ENCODE measurements at places on chromosomes 1 and 21.

DNA sequence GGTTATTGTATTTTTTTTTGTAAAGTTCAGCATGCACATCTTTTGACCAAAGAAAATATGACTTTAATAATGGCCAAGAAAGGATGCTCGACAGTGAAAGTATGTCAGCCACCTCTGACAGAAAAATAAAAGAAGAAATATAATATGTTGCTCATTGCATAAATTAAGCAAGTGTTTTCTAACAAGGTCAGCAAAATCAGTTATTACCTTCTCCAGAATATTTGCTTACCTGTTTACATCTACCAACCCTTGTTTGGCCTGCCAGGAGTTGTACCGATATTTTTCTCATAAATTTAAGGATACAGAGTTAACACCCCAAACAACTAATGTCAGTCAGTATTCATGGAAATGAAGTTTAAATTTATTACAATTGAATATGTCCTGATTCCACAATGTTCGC is 685.4 kb downstream of the PLA2G4A start:
- DNase-seq: no peak

GRCh38 chr1:8651236-8651890 is 166.1 kb downstream of the RERE start:
- DNase-seq: no peak

- DNase-seq: no peak
Observed at GRCh38 chr1:92201973-92202372, 15.7 kb upstream of the C1orf146 start.

DNA sequence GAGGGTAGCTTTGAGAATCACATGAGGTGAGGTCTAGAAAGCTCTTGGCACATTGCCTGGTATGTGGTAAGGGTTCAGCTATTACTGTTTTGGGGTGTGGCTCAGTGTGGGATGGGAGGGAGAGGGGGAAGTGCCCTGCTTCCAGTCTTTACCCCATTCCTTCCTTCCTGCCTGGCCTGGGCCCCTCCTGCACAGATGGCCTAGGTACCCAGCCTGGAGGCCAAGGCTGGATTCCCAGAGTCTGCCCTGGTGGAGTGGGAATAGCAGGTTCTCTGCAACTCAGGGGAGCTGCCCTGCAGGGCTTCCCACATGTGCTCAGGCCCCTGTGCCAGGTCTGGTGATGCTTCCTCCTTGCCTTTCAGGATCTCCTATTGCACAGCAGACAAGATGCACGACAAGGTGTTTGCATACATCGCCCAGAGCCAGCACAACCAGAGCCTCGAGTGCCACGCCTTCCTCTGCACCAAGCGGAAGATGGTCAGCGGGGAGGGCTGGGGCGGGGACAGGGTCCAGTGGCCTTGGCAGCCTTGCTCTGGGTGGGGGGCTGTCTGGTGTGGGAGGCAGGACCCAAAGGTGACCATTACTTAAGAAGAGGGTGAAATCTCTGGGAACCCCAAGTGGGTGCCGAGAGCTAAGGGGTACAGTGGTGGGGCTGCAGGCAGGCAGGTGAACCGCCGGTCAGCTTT is 13.5 kb downstream of the LDLRAP1 start:
- no peak for DNase-seq

GRCh38 chr1:90707363-90707710 is 9.8 kb downstream of the BARHL2 start:
- DNase-seq: no peak

DNA sequence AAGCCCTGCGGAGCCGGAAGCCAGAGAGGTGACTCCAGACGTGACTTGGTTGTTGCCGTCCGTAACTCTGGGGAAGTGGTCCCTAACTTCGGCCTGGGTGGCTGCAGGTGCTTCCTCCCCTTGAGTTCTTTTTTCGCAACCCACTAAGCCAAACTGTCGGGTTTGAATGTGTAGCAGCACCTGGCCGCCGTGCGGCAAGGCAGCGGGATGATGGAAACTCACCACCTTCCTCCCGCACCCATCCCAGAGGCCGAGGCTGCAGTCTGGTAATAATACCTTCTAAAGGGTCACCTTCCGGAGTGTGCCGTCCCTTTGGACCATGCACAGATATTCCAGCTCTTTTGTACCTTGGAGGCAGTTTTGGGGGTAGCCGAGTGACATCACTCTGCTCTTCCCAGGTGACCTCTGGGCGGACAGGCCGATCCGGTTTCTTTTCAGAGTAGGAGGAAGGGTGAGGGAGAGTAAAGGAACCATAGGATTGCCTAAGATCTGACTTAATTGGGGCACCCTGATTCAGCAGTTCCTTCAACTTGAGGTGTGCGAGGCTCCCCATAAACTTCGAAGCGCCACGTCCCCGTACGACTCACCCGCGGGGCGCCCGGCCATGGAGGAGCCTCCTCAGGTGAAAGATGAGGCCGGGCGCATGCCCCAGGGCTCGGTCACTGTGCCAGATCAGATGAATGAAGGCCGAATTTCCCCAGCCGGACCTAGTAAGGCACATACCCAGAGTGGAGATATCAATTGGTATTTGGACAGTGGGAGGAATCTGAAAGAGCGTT is 1.0 kb downstream of the KCNK1 start:
- no peak for DNase-seq

GRCh38 chr1:68136187-68136586 is 85.8 kb upstream of the DIRAS3 start:
- DNase-seq: no peak

DNA sequence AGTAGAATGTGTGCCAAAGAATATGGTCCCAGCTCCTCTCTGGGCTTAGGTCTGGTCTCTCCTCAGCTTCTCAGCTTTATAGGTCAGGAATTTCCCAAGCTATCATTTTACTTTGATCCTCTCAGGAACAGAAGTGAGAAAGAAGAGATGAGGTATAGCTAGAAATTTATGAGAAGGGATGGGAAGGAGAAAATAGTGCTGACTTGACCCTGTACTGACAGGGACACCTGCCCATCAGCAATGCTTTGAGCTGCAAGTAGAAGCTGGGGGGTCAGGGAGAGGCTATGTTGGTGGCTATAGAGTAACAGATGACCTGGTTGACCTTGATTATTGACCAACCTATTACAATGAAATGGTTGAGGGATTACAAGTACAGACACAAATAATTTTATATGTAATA is 75.0 kb downstream of the XCL2 start:
- no peak for DNase-seq

GRCh38 chr1:23546897-23547584 is 12.3 kb downstream of the ID3 start:
- DNase-seq: no peak

DNA sequence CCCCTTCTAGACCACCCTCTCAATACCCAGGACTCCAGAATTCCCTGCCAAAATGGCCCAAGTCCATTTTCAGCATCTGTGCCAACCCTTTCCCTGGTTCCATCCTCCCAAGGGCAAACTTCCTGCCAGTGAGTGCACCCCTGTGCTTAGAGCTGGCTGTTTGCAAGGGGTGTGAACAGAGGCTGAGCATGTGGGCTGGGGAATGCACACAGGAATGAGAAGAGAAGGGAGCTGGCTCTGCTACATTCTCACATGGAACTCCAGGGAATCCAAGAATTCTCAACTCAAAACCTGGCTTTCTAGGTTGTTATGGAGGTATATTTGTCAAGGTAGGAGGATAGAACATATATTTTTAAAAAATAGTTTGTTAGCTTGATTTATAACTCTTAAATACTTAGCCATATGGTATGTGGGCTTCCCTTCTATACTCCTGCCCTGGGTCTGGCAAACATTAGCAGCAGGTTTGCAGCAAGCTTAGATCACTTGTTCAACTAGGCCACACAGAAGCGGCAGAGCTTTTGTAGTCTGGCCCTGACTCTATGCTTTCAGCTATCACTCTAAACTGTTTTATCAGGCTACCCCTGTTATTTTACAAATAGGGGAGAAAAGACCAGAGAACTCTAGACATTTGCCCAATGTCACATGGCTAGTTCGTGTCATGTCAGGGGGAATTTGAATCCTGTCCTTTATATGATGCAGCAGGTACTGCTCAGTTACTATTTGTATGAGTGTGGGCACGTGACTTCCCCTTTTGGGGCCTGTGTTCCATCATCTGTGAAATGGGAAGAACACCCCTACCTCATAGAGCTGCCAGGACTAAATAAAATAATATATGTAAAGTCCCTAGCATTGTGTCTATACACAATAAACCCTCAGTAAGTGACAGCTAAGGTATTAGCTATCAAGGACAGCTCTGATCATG is 8.1 kb upstream of the STMN1 start:
- no peak for DNase-seq

GRCh38 chr1:181141431-181141910 is 53.0 kb downstream of the IER5 start:
- DNase-seq: no peak

- no peak for DNase-seq
Observed at GRCh38 chr1:29202053-29202452, 20.4 kb upstream of the SRSF4 start.

DNA sequence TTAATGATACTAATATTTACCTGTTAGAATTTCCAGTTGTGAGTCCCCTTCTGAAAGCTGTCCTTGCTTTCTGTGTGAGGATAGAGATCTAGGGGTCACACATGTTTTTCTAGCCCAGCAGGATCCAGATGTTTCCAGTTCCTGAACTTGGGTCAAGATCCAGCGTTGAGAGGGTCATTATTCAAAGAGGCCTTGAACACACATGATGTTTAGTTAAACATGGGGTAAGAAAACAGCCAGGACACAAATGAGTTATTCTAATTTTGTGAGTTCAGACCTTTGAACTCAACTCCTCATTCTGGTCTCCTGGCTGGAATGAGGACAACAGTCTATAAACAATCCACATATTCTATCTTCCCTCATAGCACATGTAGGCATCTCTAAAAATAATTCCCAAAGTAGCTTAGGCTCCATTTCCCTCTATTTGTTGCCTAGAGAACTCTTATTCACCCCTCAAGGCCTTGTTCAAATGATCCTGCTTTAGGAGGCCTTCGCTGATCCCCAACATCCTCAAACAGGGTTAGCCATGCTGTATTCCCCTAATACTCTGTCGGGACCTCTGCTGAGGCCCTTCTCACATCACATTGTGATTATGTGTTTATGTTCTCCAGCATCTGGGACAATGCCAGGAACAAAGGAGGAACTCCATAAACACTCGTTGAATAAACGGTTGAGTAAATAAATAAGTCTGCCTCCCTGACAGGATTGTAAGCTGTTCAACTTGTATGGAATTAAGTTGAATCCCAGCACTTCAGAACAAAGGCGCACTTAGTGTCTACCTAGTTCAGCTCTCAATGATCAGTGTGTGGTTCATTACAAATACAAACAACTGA is 15.0 kb upstream of the KCNN3 start:
- no peak for DNase-seq

DNA sequence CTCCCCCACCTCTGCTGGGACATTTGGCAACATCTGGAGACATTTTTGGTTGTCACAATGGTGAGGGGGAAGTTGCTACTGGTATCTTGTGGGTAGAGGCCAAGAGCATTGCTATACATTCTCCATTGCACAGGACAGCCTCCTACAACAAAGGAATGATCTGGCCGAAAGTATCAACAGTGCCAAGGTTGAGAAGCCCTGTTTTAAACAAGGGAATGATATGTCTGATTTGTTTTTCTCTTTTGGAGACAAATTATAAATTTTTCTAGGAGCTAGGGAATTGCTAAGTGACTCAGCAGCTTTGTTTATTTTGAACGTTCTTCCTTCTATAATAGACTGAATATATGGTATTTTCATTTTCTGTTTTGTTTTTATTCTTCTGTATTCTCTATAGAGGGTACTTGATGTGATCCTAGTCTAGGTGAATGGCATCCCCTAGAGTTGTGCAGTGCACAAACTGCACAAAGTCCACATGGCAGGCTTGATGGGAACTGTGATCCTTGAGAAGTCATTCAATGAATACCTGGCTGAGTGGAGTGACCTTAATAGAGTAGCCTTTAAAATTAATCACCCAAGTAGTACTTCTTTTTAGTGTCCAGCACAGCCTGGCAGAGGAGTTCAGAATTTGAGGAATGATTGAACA is 288.6 kb upstream of the USP24 start:
- DNase-seq: no peak

- DNase-seq: no peak
Observed at GRCh38 chr21:33244779-33245105, 15.0 kb downstream of the IFNAR2 start.

DNA sequence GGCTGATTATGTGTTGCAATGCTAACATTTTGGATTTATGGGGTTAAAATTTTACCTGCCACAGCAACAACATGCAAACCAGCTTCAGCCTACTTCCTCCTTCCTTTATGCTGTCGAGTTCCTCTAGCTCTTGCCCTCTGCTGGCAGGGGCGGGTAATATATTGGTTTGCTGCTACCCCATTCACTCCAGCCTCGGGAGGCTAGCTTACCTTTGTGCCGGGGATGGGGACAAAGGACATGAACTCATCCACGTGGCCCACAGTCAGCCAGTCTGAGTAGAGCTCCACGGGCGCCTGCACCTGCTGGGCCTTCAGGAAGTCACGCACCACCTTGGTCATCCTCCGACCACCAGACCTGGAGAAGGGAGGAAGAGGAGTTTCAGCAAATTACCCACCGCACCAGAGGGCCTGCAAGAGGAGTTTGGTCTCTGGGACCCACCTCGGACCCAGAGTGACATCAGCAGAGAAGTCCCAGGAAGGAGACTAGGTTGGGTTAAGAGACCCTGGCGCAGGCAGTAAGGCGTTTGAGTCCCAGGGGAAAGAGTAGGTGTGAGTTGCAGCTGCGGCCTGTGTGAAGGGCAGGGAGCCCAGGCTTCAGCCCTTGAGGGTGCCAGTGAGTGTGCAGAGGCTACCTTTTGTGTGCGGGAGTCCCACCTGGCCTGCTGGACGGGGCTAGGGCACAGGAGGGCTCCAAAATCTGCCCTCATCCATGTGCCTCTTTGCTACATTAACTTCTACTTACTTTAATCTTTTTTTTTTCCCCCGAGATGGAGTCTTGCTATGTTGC is 21.8 kb upstream of the SDHB start:
- DNase-seq: no peak

- no peak for DNase-seq
Observed at GRCh38 chr1:236748268-236748870, 46.7 kb upstream of the MTR start.

- DNase-seq: no peak
Observed at GRCh38 chr1:185488808-185489207, 171.8 kb upstream of the IVNS1ABP start.

DNA sequence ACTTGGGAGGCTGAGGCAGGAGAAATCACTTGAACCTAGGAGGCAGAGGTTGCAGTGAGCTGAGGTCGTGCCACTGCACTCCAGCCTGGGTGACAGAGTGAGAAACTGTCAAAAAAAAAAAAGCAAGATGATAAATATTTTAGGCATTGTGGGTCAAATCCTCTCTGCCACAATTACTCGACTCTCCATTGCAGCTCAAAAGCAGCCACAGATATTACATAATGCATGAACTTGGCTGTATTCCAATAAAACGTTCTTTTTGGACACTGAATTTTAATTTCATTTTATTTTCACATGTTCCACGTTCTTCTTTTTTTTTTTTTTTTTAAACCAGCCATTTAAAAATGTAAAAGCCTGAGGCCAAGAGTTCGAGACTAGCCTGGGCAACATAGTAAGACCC is 69.4 kb downstream of the TCP10L start:
- no peak for DNase-seq

Data from activated CD8-positive, alpha-beta memory T cell treated with anti-CD3 and anti-CD28 coated beads for 1 hour (primary cell).